ENCODE measurements at places on chromosomes 12 and 14.
A peak's percentile ranks its signal among the peaks of the same experiment; 100 is the strongest.

DNA sequence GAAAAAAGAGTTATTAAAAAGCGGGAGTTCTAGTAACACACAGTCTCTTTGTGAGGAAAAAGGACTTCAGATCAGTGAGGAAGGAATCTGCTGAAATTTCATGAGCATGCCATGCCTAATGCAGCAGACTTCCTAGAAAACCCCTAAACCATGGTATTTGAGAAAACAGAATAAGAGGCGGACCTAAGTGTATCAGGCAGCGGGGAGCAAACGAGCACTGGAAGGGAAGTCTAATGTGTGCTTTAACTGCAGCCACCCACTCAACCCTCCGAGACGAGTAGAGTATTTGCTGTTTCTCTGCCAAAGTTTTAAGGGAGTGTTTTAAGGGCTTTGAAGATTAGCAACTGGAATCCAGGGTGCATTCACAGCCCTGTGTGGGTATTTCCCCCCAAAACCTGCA lies 36.5 kb downstream of the ACADS start:
- DNase-seq, result no peak

DNA sequence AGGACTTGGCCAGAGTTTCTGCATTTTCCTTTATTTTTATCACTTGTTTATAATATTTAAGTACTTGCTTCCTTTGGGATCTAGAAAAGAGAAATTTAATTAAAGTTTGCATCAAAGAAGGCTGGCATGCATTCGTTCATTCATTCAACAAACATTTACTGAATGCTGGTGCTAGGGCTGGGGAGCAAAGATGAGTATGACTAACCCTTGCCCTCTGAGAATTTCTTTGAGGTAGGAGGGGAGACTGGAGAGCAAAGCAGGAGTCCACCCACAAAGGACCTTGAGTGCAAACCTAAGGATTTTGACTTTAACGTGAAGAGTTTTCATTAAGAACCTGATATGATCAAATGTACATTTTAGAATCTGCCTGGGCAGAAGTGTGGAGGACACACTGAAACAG lies 16.1 kb upstream of the NT5DC3 start:
- DNase-seq, result no peak

GRCh38 chr12:49304161-49304560 lies 9.2 kb downstream of the PRPH start:
- DNase-seq, result no peak

- no peak for DNase-seq
Measured at GRCh38 chr12:111111681-111112080, 191.3 kb upstream of the MYL2 start.

- DNase-seq, result no peak
Measured at GRCh38 chr12:107366322-107366721, 273.0 kb upstream of the CRY1 start.

DNA sequence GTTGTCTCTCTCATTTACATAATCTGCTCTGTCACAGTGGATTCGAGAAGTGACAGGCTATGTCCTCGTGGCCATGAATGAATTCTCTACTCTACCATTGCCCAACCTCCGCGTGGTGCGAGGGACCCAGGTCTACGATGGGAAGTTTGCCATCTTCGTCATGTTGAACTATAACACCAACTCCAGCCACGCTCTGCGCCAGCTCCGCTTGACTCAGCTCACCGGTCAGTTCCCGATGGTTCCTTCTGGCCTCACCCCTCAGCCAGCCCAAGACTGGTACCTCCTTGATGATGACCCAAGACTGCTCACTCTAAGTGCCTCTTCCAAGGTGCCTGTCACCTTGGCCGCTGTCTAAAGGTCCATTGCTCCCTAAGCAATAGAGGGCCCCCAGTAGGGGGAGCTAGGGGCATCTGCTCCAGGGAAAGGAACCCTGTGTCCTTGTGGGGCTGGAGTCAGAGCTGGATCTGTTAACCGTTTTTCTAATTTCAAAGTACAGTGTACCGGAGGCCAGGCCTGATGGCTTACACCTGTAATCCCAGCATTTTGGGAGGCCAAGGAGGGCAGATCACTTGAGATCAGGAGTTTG lies 5.1 kb downstream of the ERBB3 start:
- DNase-seq, result no peak

DNA sequence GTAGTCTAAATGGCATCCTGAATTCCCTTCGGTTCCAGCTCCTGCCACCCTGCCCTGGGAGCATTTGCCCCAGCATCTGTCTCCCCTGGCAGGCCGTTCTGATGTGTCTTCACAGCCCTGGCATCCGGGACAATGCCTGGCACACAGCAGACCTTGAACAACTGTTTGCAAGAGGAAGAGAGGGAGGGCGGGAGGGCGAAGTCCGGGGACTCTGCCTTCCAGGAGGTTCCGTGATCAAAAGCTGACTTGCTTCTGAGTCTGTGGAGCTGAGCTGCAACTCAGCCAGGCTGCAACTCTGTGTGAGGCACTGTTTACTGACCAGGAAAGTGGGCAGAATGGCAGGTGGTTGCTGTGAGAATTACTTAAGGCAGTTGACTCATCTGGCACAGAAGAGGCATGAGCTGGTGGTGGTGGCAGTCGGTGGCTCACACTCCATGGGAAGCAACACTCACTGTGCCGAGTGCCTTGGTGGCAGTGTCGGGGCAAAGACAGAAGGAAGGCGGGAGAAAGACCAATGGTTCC lies 61.1 kb upstream of the DLK1 start:
- no peak for DNase-seq

DNA sequence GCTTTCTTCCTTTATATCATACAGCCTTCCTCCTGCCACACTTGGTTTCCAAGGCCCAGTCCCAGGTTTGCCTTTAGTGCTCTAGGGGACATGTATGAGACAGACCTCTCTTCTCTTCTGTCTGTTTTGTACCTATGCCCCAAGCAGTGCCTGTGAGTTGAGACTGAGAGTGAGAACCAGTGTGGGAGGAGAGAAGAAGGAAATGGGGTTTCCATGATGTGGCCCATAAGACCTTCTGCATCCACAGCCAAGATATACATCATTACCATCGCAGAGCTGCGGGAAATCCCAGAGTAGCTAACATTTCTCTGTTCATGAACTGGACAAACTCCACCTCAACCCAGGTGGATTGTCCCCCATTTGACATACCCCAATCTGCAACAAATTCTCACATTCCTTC lies 2.8 kb downstream of the TESPA1 start:
- peak; percentile 55 for DNase-seq

DNA sequence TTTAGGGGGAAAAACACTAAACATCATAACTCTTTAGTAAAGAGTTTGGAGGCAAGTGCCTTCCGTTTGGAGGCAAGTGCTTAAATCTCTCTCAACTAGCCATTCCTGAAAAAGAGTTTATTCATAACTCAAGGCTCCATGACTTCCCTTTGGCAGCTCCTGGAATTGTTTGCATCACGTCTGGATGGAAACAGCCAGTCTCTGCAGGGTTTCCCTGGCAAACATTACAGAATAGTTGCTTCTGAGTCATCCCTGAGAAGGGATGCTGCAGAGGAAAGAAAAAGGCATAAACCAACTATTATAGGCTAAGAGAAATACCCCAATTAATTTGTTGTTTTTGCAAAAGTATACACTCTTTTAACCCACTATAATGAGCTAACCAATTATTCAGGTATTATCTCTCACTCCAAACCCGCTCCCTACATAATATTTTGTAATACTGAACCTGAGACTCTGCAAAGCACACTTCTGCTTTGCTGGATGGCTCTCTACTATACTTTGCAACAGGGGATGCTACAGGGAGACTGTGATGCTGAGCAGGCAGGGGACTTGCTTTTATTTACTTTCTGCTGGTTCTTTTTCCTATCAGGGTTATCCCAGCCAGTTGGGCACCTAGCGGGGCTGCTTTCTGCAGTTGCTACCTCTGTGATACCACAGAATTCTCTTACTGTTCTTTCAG lies 497.7 kb downstream of the FUT8 start:
- no peak for DNase-seq

GRCh38 chr14:32414808-32415255 lies 85.7 kb downstream of the AKAP6 start:
- DNase-seq, result no peak

GRCh38 chr12:128180166-128180565 lies 86.8 kb upstream of the TMEM132C start:
- no peak for DNase-seq

DNA sequence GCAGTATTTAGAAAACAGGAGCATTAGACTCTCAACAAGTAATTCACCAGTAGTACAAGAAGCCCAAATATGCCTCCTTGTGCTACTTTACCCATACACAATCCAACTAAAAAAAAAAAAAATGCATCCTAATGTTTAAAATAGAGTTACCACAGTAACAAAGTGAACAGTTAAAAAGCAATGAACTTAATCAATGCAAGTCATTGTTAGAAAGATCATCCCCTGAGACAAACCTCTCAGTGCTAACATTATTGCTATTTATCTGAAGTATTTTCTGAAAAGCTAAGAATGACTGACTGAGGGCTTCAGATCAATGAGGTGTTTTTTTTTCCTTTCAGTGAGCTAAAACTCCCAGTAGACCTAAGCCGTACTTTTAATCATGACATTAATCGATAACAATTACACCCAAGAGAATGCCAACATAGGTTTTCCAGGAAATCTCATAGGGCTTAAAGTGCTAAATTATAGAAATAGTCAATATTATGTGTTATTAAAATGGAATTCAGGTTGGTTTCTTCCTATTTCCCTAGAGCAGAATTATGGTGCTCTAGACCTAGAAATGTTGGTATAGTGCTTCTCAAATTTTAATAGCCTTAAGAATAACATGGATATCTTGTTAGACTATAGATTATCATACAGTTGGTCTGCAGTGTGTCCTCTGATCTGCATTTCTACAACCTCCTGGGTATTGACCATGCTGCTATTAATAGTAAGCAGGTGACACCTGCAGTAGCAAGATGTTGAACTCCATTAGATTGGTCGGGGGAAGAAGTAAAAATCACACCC lies 123.0 kb downstream of the PRKD1 start:
- no peak for DNase-seq

- DNase-seq, result no peak
Measured at GRCh38 chr12:95976416-95976832, 19.7 kb downstream of the HAL start.

DNA sequence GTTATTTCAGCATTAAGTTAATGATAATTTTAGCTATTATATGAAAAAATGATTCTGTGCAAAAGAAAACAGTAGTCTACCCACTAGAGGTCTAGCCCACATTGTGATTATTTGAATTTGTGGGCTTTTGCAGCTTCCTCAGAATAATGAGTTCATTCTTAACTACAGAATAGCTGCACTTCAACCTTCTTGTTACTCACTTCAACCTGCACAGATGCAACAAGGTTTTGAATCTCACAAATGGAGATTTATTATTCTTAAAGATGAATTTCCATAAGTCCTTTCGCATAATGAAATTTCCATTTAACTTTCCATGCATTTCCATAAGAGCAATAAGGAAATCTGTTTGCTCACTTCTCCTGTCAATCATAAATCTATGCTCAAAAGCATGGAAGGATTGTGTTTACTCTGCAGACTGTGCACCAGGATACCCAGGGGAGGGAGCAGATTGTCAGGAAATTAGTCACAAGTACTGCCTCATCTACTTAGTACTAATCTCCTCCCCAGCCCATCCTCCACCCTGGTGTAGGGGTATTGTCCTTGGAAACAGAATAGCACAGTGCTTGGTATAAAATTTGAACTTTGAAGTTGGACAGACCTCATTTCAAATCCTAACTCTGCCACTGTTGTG lies 24.1 kb downstream of the PTGER2 start:
- DNase-seq, result no peak

DNA sequence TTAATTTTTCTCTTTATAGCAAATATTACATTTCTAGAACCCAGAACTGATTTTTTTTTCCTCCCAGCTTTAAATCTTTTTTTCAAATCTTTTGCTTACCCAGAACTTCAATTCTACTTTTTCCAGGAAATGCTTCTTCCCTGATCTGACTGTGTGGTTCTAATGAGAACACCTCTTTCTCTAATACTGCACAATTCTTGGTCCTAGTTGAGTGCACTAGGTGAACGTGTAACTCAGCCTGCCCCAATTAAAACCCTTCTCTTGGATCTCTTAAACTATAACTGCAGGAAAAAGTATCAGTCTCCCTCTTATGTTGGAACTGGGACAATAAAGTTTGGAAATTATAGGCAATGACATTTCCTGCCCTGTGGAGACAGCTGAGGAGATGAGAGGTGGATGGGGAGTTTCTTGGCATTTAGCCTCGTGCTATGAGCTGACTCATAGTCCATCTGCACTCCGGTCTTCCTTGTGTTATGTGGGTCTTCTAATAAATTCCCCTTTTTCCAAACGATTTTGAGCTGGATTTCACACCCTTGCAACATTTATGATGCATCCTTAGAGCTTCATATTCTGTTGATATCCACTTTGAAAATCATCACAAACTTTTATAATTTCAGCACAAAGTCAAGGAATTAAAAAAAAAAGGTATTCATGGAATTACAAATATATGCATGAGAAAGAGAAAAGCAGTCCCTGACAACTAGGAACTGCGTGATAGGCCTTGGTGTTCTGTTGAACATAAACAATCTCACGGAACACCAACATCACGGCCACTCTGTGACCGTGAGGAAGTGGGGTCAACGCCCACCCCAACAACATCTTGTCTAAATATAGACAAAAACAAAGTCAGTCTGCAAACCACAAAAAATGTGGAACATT lies 52.4 kb downstream of the BRMS1L start:
- no peak for DNase-seq

DNA sequence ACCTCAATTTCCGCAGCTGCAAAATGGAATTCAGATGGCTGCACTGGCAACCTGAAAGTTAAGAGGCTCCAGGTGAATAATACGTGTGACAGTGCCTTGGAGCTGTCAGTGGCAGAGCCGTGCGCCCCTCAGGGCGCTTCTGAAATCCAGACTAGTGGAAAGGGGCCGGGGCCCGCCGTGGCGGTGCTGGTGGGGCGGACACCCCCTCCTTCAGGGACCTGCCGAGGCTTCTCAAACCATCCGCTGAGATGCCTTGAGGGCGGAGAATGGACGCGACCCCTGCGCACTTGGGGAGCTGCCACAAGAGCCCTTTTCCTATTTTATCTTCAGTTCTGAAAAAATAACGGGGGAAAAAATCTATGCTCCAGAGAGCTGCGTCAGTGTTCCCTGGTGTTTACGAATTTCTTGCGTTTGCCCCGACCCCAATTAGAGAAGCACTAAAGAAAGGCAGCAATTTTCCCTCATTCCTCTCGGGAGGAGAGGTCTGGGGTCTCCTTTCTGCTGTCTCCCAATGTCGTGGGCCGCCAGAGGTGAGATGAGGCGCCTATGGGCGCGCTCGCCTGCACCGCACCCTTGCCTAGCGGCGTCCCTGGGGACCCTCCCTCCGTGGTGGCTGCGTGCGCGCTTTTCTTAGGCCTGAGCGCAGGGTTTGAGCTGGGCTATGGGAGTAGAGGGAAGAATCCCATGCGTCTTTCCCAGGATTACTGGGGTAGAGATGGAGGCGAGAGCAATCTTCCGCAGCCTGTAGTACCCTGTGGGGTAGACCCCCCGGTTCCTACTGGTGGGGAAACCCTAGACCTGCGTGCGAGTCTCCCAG lies 2.2 kb downstream of the NOS1 start:
- DNase-seq, result no peak

DNA sequence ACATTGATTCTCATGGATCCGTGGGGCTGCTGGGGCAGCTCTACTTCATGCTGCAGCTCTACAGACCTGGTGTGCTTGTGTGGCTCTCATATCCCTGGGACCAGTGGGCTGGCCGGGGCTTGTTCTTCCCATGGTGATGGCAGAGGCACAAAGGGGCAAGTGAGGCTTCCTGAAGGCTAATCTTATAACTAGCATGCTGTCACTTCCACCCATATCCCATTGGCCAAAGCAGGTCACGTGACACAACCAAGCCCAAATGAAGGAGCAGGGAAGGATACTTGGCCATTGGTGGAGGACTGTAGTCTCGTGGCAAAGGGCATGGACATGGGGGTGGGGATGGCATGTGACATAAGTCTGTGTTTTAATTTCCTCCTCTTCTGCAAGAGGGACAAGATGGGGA lies 9.9 kb downstream of the PLBD2 start:
- DNase-seq, result no peak

GRCh38 chr12:32502693-32503502 lies 103.5 kb downstream of the FGD4 start:
- DNase-seq, result no peak

Measured in stimulated activated CD4-positive, alpha-beta T cell treated with anti-CD3 and anti-CD28 coated beads, Interleukin-1b, Interleukin-23, amount 100 ng/mL, for 48 hours (primary cell).